ENCODE measurements at places on chromosomes 4 and X.

- no peak for DNase-seq
Observed at GRCh38 chr4:145735347-145735675, 55.4 kb downstream of the C4orf51 start.

DNA sequence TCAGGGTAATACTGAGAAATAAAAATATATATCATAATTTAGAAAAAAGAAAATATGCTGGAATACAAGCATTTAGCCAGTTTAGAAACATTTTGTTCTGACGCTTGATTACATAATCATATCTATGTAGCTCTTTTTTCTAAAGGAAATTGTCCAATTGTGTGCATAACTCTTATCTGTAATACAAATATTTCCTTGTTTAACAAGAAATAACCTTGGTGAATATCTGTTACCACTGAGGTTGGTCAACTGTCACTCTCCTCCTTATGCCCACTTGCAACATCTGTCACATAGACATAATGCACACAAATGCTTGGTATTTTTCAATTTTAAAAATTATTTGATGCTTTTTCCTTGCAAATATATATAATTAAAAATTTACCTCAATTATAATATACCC lies 609.7 kb downstream of the TLL1 start:
- DNase-seq: no peak

GRCh38 chr4:6909970-6910339 lies 329 bp downstream of the TBC1D14 start:
- DNase-seq: peak; percentile 75

DNA sequence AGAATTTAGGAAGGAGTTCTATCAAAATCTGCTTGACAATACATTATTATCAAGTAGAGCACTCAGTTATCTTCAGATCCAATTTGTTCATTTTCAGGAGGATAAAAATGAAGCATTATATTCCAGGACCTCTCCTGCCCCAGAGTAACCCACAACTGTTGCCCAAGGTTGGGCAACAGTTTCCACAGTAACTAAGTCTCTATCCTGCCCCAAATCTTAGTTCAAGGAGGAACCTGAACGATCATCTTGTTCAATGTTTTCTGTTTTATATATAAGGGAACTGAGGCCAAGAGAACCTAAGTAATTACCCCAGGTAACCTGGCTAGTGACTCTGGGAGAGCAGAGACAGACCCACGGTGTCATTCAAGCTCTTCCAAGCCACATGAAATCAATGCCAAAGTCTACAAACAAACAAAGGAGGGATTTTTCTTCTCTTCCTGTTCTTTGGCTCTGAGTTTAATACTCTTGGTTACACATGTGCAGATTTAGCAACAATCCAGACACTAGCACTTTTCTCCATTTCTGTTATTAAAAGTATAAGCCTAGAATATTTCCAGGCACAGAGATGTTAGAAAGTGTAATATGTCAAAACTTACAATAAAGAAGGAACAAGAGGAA lies 105.6 kb downstream of the C4orf51 start:
- DNase-seq: no peak

- DNase-seq: no peak
Observed at GRCh38 chr4:70925899-70926635, 23.9 kb downstream of the MOB1B start.

Measured in neural progenitor cell (in vitro differentiated cells).